ENCODE measurements at places on chromosomes 7 and 10. TPM values are rescaled to one million over a fixed set of nuclear protein-coding genes. Genes with fewer than 3 reads are reported as not detected.

Gene SPDYE6
- total RNA-seq: not detected

DNA sequence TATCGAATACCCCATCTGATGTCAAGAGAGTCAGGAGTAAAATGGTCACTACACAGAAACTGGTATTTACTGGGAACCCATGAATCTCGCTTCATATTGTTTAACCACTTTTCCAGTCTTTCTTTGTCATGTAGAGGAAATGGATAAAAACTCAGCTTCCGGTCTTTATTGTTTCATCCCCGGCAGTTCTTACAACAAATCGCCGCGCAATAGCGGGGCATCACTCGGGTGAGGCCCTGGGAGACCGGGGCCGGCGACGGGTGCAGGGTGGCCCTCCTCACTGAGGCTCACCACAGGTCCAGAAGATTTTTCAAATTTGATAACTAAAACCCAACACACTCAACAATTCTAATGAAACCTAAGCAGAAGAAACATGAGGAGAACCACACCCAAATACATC lies 35.6 kb upstream of the PTPRN2 start:
- no peaks in the 10 kb centered on the region for H3K4me1 ChIP-seq
- H3K36me3 ChIP-seq: peaks cover 18% of the 10 kb centered on the region
- H3K27ac ChIP-seq: no peak overlapping the region

DNA sequence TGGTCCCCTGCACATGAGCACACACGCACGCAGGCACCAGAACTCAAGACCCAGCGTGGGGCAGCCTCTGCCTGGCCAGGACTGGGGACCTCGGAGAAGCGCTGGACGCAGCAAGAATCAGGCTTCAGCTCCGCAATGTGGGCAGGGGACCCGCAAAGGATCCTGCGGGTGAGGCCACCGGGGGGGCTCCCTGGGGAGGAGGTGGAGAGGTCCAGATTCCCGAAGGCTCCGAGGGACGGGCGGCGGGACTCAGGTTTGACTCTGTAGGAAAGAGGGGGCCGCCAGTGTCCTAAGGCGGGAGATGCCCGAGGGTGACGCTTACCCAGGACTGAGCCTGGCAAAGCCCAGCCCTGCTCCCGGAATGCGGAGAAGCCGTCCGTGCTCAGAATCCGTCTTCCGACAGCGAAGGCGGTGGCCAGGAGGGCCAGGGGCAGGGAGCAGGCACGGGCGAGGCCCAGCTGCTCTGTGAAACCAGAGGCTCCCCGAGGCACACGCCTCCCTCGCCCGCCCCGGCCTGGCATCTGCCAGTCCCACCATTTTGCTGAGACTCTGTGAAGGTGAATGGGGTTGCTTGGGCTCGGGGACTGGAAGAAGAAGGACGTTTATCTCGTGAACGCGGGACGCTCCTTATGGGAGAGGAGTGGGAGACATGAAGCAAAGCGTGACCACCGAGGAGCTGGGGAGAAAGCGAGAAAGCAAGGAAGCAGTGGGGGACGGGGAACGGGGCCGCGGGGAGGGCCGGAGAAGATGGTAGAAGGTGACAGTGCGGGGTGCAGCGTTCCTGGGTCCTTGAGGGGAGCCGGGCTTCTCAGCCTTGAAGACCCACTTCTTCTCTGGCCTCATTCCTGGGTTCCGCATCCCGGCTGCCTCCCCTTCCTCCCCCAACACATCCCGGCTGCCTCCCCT lies 489.2 kb downstream of the PTPRN2 start:
- no peaks in the 10 kb centered on the region for H3K36me3 ChIP-seq
- no peak overlapping the region for H3K27ac ChIP-seq
- no peaks in the 10 kb centered on the region for H3K4me1 ChIP-seq
- DNase-seq: no peak

Gene LFNG
- 19.0 TPM for total RNA-seq

Gene MYL10
- not detected for total RNA-seq

Gene ACBD7
- total RNA-seq: 3.1 TPM
